CD4-positive, alpha-beta T cell (primary cell): ENCODE measurements at places on chromosomes 2 and 18.

- no peak for DNase-seq
Measured at GRCh38 chr2:231204581-231204980, 6.2 kb downstream of the ARMC9 start.

- no peak for DNase-seq
Measured at GRCh38 chr2:21047141-21048009, 3.5 kb upstream of the APOB start.

DNA sequence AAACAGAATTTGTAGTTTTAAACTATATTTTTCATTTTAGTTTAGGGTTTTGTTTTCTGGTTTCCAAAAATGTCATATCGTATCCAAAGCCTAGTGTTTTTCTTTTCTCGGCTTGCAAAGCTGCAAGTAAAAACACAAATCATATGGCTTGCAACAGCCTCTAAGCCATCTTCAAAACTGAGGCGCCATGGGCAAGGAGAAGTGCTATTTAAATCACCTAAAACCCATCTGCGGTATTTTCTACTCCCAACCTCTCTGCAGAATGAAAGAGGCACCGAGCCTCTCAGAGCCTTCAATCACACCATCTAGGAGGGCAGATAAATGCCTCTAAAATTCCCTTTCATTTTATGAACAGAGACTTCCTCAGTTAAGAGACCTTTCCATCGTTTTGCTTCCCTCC lies 25.2 kb downstream of the FECH start:
- DNase-seq = no peak

- DNase-seq = no peak
Measured at GRCh38 chr2:20348542-20348941, 2.1 kb downstream of the PUM2 start.

- no peak for DNase-seq
Measured at GRCh38 chr2:46364797-46365457, 67.7 kb downstream of the EPAS1 start.

DNA sequence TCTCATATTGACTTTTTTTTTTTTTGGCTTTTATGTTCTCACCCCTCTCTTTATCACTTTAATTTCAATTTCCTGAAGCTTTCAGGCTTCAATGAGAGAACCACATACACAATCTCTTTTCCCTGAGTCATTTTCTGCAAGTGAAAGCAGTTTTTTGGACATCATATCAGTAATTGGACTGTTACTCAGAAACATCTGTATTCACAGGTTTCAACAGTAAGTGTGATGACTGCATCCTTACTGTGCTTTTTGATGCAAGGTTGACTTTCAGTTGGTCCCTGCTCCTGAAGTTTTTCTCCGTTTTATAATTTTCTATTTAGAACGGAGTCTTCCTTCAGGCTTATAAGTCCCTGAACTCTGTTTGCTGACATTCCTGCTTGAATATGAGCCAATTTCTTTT lies 70.5 kb upstream of the CCBE1 start:
- no peak for DNase-seq

GRCh38 chr2:50125246-50125645 lies 906.7 kb downstream of the NRXN1 start:
- DNase-seq = no peak

DNA sequence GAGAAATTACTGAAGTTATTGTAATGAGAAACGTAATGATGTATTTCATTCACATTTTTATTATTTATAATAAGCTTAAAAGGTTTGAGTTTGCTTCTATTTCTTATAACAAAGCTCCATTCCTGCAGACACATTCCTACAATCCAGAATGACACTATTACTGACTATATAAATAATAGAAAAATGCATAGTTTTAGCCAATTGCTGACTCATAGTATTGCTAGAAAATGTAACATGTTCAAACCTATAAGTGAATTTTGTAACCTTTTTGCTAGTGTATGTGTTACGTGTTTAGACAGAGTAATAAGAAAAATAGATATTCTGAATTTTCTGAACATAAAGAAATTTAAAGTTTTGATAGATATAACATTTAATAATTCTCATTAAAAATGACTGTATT lies 9.3 kb upstream of the VWC2L start:
- no peak for DNase-seq

GRCh38 chr2:77228391-77228790 lies 293.8 kb downstream of the LRRTM4 start:
- DNase-seq = no peak

- no peak for DNase-seq
Measured at GRCh38 chr2:9336576-9337314, 86.6 kb downstream of the ITGB1BP1 start.

DNA sequence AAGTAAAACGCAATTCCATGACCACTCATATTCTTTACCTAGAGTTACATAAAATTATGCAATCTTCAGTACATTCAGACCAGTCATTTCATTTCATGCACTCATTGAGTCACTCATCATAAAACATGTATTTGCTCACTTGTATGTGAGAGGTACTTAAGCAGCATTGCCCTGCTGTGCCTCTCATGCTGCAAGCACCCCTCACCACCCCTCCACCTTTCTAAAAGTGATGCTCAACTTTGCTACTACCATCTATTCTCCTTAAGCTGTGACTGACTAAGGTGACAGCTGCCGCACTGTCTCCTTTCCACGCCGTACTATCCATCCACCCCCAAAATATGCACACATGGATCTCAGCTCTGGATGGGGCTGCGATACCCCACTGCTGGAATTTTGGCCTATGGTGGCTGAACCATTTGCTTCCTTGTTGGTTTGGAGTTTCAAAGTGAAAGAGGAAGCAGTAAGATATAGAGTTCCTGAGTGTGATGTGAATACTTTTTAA lies 7.2 kb downstream of the ARHGAP25 start:
- DNase-seq = no peak

DNA sequence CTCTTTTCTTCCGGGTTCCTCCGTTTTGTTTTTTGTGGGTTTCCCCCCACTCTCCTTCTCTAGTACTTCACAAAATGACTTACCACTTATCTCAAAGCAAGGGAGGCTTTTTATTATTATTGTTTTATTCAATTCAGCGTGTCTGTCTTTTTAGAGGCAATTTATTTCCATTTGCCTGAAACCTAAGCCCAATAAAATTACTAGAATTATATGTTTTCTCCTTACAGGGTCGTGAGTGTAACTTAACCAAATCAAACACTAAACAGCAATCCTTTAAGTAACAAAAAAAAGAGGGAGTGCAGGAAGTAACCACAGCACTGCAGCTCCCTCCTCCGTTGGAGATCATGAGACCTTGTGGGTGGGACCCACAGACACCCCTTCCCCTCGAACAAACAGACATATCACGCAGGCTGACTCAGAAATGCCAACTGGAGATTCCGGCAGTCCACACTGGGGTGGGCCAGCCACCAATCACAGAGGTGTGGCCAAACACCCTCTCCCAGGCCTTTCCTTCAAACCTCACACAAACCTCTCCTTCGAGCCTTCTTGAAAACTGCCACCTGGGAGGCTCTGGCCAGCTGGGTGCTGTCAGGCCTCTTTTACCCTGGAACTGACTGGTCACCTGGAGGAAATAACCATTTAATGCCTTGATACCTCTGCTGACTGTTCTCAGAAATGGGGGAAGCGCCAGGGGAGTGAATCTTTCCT lies 207.1 kb upstream of the SMAD2 start:
- no peak for DNase-seq

- DNase-seq = no peak
Measured at GRCh38 chr2:28709101-28709500, 42.5 kb upstream of the PPP1CB start.

DNA sequence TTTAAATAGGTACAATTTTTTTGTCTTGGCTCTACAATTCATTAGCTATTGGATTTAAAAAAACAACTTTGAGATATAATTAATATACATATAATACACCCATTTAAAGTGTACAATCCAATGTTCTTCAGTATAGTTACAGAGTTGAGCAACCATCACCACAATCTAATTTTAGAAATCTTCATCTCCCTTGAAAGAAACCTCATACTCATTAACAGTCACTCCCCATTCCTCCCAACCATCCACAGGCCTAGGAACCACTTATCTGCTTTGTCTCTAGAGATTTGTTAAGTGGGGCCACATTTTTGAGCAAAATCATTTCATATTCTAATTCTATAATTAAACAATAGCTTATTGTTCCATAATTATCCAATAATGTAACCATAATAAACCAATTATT lies 32.6 kb downstream of the MRPL33 start:
- DNase-seq = no peak

- DNase-seq = no peak
Measured at GRCh38 chr2:57674025-57674424, 372.6 kb upstream of the VRK2 start.

- no peak for DNase-seq
Measured at GRCh38 chr18:60176259-60176658, 196.3 kb downstream of the MC4R start.

DNA sequence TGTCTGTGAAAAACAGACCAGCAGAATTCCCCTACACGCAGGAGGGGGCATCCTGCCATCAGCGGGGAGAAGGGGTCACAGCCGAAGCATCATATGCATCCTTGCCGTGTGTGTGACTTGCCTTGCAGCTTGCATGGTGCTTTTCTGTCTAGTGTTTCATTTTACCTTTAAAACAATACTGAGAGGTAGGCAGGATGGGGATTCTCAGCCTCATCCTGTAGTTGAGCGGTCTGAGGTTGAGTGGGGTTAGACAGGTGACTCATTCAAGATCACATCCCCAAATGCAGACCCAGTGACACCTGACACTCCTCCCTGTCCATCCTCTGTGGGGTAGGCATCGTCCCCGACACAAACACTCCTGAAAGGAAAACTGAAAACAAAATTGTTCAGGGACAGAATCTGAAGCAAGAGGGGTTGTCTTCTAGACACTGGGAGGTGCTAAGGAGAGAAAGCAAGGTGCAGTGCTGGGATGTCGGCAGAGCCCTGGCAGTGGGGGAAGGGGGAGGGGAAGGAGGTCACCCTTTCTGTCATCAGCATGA lies 7.9 kb downstream of the ARL4C start:
- DNase-seq = peak; percentile 69

DNA sequence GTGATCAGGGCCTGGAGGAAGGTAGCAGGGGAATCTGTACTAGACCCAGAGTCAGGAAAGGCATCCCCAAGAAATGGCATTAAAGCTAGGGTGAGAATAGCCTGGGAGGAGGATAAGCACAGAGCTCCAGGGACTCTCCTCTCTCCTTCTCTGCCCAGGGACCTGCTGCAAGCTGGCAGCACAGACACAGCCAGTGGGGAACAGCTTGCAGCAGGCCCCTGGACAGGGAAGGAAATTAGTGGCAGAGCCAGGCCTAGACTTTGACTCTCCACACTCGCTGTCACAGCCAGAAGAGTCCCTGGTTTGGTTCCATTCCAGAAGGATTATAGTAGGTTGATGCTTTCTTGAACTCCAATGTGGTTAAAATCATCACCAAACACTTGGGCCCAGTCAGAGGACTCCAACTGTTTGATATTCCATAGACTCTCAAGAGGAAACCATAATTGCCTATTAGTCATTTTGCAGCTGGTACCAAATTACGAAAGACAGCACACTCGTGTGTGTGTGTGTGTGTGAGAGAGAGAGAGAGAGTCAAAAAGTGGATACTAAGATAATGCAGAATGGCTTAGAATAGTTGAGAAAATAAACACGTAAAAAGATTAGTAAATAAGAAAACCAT lies 95.5 kb upstream of the ATP8B1 start:
- DNase-seq = no peak

DNA sequence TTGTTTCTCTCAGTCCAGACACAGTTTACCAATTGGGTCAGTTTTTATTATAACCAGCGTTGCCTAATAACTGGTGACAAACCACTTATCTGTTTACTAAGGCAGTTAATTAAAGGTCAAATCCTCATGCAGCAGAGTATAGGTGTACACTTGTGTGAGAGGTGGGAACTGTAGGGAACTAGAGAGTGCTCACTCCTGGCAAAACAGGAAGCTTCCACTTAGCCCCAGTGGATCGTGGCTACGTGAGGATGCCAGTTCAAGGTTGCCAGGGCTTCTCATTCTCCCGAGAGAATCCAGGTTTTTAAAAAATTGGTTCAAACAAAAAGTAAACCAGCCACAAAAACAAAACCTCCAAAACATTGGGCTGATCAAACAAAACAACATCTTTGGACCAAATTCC lies 8.1 kb downstream of the CYBRD1 start:
- DNase-seq = no peak

- DNase-seq = no peak
Measured at GRCh38 chr2:188601391-188601790, 309.7 kb downstream of the GULP1 start.

DNA sequence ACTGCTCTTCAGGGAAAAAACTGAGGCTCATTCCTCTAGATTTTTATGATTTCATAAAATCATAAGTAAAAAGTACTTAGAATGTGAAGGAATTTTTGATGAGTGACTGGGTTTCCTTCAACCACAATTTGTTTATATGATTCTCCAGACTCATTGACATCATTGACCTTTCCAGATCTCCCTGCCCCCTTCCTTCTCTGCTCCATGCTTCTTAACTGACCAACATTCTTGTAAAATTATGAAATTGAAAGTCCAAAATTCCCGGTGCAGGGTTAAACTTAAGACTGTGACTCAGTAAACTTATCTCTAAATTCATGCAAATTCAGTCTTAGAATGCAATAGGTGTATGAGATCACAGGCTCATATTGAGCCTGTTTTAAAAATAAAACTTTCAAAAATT lies 648.9 kb downstream of the TDRD15 start:
- no peak for DNase-seq

DNA sequence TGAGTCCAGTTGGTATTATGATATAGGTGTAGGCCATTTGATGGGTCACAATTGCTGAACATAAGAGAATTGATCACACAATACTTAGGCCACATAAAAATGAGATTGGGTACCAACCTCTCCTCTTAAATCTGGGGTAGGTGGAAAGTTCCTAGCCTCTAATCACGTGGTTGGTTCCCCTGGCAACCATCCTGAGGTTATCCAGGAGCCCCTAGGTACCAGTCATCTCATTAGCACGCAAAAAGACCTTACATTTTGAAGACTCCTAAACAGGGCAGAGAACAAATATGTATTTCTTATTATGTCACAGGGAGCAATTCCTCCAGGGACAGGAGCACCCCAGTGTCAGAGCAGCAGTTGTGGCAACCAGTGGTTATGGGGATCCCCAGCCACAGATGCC lies 12.7 kb upstream of the SELENOI start:
- DNase-seq = no peak

- no peak for DNase-seq
Measured at GRCh38 chr18:78821396-78821795, 158.2 kb upstream of the SALL3 start.

- no peak for DNase-seq
Measured at GRCh38 chr2:190618030-190618429, 30.9 kb upstream of the NAB1 start.

GRCh38 chr2:198277181-198277580 lies 472.8 kb downstream of the PLCL1 start:
- DNase-seq = no peak

GRCh38 chr2:239747274-239747673 lies 277.9 kb downstream of the NDUFA10 start:
- no peak for DNase-seq

GRCh38 chr2:150127346-150127990 lies 360.0 kb downstream of the RND3 start:
- DNase-seq = no peak

GRCh38 chr18:11324956-11325882 lies 175.8 kb upstream of the PIEZO2 start:
- DNase-seq = no peak

DNA sequence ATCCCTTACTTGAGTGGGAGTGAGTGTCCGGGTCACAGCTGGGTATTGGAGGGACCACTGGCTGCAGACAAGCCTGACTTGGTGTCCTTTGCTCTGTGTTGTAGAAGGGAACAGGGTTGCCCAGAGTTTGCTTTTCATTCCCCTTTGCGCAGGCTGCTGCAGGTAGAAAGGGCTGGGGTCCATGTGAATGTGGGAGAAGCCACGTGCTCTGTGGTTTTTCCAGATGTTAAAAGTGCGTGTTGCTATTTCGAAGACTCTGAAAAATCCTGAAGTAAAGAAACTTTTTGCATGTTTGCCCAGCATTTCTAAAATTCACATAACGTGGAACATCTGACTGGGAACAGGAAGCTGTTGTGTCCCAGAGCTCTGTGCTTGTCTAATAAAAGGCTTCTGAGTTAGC lies 28.8 kb downstream of the GLI2 start:
- DNase-seq = no peak
